ENCODE measurements at places on chromosomes 1 and 21.

DNA sequence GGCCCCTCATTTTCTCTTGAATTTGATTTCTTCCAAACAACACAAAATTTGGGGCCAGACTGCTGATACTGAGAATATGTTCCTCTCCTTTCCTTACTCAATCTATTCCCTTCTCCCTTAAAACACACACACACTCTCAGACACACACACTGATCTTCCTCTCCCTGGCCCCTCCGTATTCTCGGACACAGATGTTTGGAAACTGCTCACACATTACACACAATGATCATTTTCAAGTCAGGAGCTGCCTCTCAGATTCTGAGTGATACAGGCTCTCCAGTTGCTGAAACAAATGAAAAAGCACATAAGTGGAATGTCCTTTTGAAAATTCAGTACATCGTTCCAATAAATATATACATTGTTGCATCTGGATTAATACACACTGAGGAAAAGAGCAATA lies 161.3 kb downstream of the CLEC20A start:
- DNase-seq = no peak

- no peak for DNase-seq
Observed at GRCh38 chr21:33762803-33763581, 120.7 kb downstream of the ITSN1 start.

DNA sequence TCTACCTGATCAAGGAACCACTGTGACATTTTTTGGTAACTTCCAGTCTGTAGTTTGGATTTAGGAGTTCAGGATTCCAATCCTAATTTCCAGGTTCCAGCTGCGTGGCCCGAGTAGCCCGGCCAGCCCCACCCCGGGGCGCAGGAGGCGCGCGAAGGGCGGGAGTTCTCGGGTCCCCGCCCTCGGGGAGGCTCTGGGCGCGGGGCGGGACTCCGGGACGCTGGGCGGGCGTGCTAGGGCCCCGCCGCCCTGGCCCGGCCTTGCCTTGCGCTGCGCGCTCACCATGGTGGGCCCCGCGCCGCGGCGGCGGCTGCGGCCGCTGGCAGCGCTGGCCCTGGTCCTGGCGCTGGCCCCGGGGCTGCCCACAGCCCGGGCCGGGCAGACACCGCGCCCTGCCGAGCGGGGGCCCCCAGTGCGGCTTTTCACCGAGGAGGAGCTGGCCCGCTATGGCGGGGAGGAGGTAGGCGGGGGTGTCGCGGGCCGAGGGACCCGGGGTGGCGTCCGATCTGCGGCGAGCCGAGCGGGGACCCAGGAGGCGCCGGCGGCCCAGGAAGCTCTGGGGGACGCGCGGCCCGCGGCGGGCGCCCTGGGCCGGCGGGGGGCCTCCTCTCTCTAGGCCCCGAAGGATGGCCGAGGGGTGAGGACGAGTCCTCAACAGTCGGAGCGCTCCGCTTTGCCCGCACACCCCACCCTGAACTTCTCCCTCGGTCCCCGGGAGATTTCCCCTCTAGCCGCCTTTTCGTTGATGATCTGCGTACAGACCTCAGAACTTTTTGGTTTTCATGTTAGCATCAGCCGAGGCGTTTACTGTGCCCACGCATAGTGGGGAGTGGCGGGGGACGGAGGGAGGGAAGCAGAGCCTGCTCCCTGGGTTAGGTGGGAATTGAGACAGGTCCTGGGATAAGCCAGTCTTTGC lies at the start of gene NENF:
Gene NENF, plus strand, starts transcription at position 260 of the 916 bp plus-strand sequence. Its CDS starts 24 bp downstream, at position 284.
- DNase-seq = peak; percentile 87

DNA sequence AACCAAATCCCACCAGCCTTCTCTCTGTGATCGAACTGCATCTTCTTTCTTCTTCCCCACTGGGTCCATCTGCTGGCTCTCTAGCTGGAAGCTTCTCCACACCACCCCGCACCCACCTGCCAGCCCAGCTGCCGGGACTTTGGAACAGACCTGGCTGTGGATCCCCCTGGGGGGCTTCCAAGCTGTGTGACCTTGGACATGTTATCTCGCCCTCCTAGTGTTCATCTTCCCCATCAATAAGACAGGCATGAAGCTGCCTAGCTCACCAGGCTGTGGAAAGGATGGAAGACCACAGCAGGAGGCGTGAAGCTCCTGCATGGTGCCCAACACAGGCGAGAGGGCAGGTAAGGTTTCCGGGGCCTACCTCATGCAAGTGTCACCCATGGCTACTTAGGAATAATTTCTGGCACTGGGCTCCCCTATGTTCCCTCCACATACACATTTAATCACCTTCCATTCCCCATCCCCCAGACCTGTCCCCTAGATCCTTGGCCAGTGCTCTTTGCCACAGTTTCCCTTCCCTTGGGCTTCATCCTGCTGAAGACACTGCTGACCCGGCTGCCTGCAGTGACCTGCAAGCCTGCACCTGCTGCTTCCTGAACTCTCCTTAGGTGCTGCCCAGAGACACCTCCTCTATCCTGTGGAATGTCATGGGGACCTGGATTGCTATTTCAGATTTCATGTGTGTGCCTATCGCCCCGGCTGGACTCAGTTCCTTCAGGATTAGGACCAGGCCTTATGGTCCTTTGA lies 13.2 kb upstream of the C2CD2 start:
- DNase-seq = no peak

- DNase-seq = no peak
Observed at GRCh38 chr1:115412286-115412685, 74.2 kb upstream of the NGF start.

DNA sequence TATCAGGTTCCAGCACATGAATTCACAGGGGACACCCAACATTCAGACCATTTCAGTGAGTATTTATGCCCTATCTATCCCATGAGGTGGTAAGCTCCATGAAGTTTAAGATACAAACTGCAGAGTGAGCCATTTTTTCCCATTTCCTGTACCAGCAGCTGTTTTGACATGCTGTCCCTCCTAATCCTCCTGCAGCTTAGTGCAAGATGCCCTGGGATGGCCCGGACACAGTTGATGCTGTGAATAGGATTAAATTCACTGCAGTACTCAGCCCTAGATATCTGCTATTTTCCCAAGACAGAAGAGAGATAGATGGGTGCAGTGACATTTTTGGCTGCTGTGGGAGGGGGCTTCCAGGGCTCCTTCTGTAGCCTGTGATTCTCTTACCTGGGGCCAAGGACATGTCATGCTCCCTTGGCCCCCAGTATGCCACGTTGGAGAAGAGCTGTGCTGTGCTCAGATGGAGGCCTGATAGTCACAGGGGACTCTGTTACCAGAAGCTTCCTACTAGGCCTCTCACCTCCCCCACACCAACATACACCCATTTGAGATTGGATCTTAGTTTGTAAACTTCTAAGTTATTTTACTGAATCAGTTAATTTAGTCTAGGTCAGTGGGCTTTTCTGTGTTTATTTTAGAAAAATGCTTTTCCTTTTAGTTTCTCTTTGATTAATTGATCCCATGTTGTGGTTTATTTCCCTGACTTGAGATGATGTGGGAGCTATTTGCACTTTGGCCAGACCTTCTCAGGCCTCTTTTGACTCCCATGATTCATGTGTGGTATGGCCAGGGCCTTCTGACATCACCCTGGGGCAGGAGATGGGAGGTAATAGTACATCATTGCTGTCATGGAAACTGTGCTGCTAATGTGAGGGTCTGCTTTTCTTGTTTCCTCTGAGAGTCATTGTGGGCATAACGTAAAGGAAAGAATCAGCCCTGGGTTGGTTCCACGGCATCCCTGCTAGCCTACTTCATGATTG lies 92.6 kb downstream of the ST3GAL3 start:
- DNase-seq = peak; percentile 86
